ENCODE measurements at places on chromosomes 13 and 19.

DNA sequence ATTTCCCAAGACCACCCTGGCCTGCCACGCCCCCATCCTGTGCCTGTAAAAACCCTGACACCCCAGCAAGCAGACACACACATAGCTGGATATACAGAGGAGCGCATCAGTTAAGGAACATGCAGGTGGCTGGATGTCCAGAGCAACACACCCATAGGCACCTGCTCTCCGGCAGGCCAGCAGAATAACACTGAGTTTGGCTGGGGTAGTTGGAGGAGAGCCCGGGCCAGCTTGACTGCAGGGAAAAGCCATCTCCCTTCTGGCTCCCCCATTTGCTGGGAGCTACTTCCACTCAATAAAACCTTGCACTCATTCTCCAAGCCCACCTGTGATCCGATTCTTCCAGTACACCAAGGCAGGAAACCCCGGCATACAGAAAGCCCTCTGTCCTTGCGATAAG, 8.9 kb downstream of the RASL11A start:
- DNase-seq, result no peak

GRCh38 chr19:12833738-12834565, 427 bp downstream of the RTBDN start:
- peak; percentile 57 for DNase-seq

DNA sequence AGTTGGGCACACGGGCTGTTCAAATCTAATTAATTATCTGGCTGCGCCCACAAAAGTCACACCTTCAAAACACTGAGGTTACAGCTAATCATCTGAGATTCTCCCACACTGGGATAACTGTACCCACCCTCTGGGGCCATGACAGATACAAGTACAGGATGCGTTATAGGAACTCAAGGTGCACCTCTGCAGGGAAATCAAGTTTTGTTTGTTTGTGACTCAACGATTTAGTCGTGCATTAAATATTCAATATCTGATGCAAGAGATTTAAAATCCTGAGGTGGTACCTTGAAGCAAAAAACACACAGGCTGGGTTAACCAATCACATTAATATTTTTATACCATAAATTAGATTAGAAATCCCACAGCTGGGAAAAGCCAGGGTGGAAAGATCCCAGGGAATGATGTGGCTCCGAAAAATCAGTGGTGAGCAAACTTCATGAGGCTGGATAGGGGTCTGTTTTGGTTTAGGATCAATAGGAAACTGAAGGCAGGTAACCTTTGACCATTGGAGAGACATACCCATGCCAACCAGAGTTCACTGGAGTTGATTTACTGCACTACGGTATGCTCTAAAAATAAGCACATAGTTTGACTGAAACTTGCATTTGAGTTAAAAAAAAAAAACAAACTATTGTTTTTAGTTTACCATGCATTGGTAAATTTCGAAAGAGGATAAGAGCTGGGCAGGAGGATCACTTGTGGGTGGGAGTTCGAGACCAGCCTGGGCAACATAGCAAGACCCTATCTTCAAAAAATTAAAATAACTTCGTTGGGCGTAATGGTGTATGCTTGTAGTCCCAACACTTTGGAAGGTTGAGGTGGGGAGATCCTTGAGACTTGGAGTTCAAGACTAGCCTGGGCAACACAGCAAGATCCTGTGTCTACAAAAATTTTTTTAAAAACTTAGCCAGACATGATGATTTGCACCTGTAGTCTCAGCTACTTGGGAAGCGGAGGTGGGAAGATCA, 23.9 kb upstream of the CEBPG start:
- DNase-seq, result no peak

GRCh38 chr13:22081430-22081829, 410.6 kb downstream of the FGF9 start:
- peak; percentile 2 for DNase-seq

DNA sequence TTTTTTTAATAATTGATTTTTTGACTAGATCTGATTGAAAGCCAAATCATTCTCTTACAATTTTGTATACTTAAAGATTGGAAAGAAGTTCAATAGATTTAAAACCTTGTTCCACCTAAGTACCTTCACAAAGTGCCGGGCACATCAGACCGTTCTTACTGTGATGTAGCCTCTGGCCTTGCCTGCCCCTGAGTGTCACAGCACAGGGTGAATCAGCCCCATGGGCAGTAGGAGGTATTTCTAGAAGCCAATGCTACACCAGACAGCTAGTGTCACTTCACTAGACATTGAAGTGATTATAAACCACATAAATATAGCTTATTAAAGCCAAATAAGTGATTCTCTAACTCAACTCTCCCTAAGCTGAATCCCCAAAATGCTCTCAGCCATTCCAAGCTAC, 131.3 kb downstream of the LACC1 start:
- DNase-seq, result no peak

DNA sequence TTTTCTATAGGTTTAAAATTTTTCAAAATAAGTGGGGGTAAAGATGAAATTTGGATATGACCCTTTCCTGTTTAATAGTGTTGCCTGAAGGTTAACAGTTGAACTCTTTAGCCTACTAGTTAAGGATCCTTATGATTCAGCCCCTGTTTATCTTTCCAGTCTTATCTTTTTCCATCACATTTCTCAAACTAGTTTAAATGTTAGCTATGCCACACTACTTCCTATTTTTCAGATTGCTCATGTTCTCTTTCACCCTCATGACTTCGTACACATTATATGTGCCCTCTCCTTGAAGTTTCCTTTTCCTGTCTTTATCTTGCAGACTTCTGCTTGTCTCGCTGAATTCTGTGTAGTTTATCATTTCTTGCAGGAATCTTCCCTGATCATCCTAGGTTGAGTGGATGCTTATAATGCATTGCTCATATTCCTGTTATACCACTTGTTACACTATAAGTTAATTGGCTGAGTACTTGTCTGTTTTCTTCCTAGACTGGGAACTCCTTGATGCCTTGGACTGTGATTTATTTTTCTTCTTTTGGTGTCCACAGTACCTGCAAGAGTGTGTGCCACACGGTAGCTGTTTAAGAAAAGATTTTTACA, 86.7 kb downstream of the FNDC3A start:
- DNase-seq, result no peak

DNA sequence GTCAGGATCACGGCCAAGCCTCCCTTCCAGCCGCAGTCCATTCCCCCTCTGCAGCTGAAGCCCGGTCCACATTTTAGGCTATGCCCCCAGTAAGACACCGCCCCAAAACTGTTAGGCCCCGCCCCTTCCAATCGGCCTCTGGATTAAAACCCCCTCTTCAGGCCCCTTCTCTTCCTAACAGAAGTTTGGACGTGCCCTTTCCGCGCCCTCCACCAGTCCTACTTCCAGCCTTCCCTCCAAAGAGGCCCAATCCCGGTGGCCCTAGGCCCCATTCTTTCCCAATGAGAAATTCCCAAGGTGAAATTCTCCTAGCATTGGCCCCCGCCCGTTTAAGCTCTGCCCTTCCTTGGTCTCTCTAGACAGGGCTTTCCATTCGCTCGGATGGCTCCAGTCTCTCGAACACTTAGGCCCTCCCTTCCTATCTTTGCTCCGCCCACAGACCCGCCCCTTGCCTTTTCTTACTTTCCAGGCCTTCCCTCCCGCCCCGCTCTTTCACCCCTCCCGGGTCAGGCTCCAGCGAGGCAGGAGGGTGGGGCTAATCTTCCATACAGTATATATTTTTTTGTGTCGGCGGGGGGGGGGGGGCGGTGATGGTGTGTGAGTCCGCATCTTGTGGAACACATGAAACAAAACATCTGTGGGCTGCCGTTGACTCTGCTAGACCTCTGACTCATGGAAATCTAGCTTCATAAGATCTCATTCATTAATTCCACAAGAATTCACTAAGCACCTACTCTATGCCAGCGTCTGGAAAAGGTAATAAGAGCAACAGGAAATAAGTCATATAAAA, 13.6 kb downstream of the LTBP4 start:
- DNase-seq, result no peak

DNA sequence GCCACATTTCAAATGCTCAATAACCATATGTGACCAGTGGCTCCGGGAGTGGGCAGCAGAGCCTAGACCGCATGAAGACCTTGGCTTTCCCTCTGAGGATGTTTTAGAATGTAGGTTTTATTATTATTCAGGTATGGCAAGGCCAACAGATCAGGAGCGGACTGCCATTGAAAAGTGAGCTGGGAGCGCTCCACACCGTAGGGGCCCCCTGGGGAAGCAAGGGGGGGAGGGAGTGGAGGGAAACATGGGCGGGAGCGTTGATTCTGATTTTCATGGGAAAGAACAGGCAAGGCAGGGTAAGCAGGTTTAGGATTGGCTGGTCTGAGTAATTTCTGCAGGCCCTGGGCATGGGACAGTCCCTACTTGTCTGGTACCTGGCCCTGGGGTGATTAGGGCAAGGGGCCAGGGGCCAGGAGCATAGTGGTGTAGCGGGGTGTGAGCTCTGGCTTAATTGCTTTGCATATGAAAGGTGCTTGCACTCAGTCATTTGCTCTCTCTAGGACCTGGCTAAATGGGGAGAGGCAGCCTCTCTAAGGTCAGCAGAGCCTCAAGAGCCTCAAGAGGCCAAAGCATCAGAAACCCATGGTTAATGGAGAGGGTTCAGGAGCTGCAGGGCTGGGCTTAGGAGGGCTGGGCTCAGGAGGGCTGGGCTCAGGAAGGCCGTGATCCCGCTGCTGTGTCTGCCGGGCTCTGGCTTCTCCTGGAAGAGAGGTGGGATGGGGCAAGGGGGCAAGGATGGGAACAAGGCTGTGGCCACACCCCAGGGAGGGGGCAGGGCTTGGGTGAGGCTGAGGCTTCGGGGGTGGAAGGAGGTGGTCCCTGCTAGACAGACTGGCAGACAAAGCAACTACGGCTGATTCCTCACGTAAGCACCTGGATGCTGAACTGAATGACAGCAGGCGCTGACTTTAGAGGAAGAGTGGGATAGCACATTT, 82.0 kb upstream of the WASF3 start:
- DNase-seq, result no peak

DNA sequence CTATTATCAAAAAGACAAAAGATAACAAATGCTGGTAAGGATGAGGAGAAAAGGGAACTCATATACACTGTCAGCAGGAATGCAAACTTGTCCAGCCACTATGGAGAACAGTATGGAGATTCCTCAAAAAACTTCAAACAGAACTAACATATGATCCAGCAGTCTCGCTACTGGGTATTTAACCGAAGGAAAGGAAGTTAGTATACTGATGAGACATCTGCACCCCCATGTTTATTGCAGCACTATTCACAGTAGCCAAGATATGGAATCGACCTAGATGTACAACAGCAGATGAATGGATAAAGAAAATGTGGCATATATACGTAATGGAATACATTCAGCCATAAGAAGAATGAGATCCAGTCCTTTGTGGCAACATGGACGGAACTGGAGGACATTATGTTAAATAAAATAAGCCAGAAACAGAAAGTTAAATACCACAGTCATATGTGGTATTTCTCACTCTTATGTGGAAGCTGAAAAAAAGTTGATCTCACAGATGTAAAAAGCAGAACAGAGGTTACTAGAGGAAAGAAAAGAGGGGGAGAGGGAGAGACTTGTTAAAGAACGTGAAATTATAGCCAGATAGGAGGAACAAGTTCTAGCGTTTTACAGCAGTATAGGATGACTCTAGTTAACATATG, 83.2 kb downstream of the RUBCNL start:
- DNase-seq, result no peak

DNA sequence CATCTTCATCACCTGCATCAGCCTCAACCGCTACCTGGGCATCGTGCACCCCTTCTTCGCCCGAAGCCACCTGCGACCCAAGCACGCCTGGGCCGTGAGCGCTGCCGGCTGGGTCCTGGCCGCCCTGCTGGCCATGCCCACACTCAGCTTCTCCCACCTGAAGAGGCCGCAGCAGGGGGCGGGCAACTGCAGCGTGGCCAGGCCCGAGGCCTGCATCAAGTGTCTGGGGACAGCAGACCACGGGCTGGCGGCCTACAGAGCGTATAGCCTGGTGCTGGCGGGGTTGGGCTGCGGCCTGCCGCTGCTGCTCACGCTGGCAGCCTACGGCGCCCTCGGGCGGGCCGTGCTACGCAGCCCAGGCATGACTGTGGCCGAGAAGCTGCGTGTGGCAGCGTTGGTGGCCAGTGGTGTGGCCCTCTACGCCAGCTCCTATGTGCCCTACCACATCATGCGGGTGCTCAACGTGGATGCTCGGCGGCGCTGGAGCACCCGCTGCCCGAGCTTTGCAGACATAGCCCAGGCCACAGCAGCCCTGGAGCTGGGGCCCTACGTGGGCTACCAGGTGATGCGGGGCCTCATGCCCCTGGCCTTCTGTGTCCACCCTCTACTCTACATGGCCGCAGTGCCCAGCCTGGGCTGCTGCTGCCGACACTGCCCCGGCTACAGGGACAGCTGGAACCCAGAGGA, 2.6 kb downstream of the P2RY11 start:
- DNase-seq, result no peak

DNA sequence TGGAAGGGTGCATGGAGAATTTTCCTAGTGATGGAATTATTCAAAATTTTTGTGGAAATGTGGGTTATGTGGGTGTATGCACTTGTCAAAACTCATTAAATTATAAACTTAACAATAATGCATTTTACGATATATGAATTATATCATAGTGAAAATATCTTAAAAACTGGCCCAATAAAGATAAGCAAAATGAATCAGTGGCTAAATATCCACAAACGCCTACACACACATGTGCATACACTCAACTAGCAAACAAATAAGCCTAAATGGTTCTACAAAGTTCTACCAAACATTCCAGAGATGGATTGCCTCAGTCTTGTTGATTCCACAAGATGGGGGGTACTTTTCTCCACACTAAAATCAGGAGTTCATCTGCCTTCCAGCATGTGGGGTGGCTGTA, 349.5 kb downstream of the TSHZ3 start:
- no peak for DNase-seq

GRCh38 chr19:28358633-28359032, 854.3 kb downstream of the UQCRFS1 start:
- no peak for DNase-seq

GRCh38 chr13:25132751-25133390, 36.9 kb downstream of the PABPC3 start:
- no peak for DNase-seq

GRCh38 chr19:6041071-6041470, 63.1 kb upstream of the RANBP3 start:
- no peak for DNase-seq

GRCh38 chr13:40452038-40452666, 214.3 kb downstream of the FOXO1 start:
- DNase-seq, result no peak

- DNase-seq, result no peak
Measured at GRCh38 chr19:4075373-4075772, 8.7 kb upstream of the ZBTB7A start.

- no peak for DNase-seq
Measured at GRCh38 chr13:22050951-22051563, 380.2 kb downstream of the FGF9 start.

DNA sequence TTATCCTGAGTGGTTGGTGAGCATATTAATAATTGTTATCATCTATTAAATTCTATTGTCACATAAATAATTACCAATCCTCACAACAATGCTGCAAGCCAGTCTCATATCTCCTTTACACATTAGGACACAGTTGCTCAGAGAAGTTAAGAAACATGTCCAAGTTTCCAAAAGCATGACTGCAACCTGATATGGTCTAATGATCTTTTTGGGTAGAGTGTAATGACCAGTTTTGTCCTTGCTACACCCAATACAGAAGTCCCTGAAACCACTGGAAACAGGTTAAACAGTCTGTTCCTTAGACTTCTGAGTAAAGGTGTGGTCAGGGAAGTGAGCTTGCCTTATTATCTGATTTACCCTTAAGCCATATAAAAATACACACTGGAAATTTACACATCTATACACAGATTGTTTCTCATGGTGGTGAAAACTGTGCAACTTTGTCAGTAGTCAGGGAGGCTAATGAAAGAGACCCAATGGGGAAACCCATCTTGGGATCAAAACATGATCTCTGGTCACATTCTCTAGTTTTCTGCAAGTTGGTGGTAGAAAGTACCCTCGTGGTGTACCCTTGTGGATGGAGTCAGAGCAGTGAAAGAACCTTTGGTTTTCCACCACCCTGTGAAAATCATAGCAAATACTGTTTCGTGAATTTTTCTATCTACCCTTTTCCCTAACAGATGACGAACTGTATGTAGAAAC, 146.0 kb upstream of the KLF12 start:
- DNase-seq, result no peak

Data from COR-L47 (cell line).